ENCODE measurements at places on chromosomes 1 and 21.
A peak's percentile ranks its signal among the peaks of the same experiment; 100 is the strongest.

DNA sequence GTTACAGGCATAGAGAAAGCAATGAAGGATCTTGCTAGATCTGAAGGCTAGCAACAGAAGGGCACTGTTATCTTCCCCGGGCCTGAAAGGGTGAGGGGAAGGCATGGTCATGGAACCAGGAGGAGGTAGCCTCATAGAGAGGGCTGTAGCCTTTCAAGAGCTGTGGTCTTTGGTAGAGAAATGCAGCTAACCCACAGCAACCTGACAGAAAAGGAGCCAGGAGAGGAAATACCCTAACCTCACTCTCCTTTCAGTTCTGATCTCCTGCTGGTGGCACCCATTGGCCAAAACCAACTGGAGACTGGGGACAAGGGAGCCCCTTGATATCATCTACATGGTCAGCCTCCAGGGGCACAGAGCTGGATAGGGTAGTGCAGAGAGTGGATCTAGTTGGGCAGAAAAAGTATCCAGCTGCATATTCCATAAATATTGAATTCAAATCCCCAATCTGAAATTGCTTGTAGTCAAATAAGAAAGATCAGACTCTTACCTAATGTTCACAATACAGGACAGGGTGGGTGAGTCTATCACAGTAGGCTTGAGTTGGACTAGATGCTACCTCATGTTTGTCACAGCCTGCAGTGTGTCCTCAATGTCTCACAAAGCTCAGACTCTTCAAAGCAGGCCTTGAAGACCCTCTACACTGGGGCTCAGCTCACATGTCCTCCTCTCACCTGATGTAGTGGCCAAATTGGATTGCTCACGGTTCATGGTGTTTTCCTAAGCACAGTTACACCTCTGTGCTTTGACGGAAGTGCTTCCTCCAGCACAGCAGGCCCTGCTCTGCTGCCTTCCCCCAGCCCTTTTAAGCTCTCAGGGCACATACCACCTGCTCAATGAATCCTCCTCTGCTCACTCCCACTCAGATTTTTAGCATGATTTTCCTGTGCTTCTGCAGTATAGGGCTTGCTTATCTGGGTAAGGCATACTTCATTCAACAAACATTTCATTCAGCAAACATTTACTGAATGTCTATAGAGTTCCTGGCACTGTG lies 74.1 kb upstream of the JUN start:
- no peak for DNase-seq

GRCh38 chr1:74858136-74858535 lies 125.2 kb downstream of the TYW3 start:
- no peak for DNase-seq

DNA sequence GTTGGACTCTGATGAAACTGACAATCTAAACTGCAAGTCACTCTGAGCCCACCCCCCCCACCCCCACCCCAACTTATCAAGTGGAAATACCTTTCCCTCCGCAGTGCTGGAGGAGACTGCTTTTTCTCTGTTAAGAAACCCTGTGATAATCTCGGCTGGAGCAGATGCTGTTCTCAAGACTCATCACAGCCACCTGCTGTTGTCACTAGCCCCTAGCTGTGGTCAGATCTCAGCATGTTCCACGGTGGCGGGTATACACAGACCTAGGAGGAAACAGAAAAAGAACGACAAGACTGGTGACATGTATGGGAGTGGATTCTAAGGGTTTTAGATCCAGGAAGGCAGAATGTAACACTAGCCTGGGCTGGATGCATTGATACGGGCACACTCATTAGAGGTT lies 2.3 kb downstream of the ACTL8 start:
- no peak for DNase-seq

GRCh38 chr1:31072304-31072746 lies 6.8 kb upstream of the PUM1 start:
- peak; percentile 73 for DNase-seq

DNA sequence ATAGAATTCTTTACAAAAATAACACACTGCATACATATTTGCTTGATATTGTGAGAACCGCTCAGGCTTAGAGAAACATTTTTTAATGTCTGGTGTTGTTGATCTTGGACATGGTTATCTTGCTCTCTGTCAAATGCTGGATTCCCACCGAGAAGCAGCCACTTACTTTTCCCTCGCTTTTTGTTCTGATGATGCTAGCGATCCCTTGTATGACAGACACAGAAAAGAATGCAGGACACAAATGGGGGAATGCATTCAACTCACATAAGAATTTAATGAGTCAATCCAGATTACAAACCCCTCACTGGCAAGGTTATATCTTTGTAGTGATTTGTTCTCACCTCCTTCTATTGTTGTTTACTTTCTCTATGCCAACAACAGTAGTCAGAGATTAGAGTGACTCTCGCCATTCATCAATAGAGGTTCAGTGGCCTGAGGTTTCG lies 76.8 kb upstream of the AKT3 start:
- DNase-seq: peak; percentile 99

GRCh38 chr1:235533476-235534168 lies 29.4 kb upstream of the B3GALNT2 start:
- no peak for DNase-seq

DNA sequence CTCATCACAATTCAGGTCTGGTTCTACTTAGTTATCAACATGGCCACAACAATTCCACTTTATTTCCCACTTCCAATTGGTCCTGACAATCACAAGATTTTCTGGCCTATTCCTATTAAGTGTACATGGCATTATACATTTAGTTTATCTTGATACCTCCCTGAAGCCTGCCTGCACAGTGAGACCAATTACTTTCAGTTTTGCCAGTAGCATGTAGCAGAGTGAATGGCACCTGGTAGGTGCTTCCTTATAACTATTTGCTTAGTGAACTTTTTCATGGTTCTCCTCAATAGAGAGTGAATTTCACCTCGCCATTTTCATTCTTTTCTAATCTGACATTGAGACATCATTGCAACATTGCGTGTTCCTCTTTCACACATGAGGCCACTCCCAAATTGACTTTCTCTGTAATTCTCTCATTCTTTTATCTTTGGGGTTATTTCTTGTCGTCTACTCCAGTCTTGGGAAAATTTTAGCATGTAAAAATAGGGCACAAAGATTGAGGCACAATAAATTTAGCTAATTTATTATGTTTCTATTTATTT lies 124.3 kb downstream of the DISC1 start:
- no peak for DNase-seq

DNA sequence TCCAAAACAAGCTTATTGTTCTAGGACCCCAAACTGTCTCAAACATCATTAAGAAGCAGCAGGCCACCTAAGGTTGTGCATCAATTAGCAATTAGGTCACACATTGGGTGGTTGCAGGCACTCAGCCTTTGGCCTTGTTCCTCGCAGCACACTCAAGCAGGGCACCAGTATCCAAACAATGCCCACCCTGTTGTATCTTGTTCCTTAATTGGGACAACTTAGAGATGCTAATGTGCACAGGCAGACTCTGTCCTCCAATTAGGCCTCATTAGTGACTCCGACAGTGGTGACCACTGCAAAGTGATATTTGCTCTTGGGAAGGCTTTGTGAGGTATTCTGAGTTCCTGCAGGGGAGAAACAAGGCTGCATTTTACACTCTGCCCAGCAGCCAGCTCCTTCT lies 515.1 kb upstream of the PTBP2 start:
- peak; percentile 27 for DNase-seq

GRCh38 chr1:230797942-230798365 lies 50.8 kb downstream of the CAPN9 start:
- DNase-seq: peak; percentile 81

DNA sequence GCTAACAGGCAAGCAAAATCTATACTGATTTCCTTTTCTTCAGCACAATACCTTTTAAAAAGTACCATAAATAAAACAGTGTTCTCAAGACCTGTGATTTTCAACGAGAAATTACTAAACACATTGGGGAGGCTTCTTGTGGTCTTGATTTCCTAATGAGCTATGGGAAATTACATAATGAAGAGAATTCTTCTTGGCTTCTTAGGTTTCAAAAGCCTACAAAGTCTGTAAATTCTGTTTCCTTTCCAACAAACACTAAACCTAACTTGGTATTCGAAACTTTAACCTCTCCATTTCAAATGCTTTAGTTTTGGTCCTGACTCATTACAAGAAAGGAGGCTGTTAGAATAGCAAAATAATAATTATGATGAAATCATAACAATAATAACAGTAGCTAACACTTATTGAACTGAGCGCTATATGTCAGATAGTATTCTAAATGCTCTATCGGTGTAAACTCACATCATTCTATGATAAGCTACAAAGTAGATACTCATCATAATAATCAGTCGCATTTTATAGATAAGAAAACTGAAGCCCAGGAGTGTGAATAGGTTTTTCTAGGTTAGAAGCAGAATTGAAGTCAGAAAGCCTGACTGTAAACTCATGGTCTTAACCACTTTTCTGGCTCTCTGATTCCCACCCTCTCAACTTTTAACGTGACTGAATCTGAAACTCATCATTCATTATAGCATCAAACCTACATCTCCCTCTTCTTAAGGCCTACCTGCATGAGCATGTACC lies 486.7 kb downstream of the SMYD3 start:
- DNase-seq: no peak
